ENCODE measurements at places on chromosomes 7 and 10. TPM values are rescaled to one million over a fixed set of nuclear protein-coding genes. Genes with fewer than 3 reads are reported as not detected.

AZGP1 gene
- 1.2 TPM for total RNA-seq

MRPS16 gene
- 81.6 TPM for total RNA-seq

GPRIN2 gene
- 0.53 TPM for total RNA-seq

CYP3A7 gene
- not detected for total RNA-seq

XRCC2 gene
- 0.26 TPM for total RNA-seq

CACNA2D1 gene
- 1.1 TPM for total RNA-seq

HOXA5 gene
- total RNA-seq = not detected

CACNB2 gene
- 0.13 TPM for total RNA-seq

PPP1R17 gene
- total RNA-seq = not detected

MMD2 gene
- not detected for total RNA-seq

INTS1 gene
- 21.6 TPM for total RNA-seq

AS3MT gene
- 2.1 TPM for total RNA-seq

GPR158 gene
- not detected for total RNA-seq

GJC3 gene
- total RNA-seq = not detected

ARMC3 gene
- total RNA-seq = under 0.01 TPM

HK1 gene
- total RNA-seq = 170 TPM

NUTM2E gene
- total RNA-seq = 0.13 TPM

HACD1 gene
- 22.1 TPM for total RNA-seq

CUX1 gene
- total RNA-seq = 40.5 TPM

CPN1 gene
- total RNA-seq = not detected

THSD7A gene
- 0.26 TPM for total RNA-seq

OR6B1 gene
- total RNA-seq = not detected

LRRD1 gene
- 0.13 TPM for total RNA-seq

SLC18A3 gene
- not detected for total RNA-seq

C10orf53 gene
- total RNA-seq = not detected

ANKRD61 gene
- not detected for total RNA-seq

LAMB4 gene
- total RNA-seq = 0.13 TPM

IDI2 gene
- not detected for total RNA-seq

HOXA2 gene
- total RNA-seq = not detected

SFRP5 gene
- total RNA-seq = not detected

DLG5 gene
- total RNA-seq = 45.3 TPM

AVPI1 gene
- total RNA-seq = 99.3 TPM

ZNF503 gene
- 2.6 TPM for total RNA-seq

All from bronchial epithelial cell (primary cell).